Stimulated activated CD4-positive, alpha-beta T cell treated with anti-CD3 and anti-CD28 coated beads, Interleukin-12 subunit alpha, Interleukin-12 subunit beta, amount 100 ng/mL, for 24 hours (primary cell): ENCODE measurements at places on chromosomes 16 and 17.

GRCh38 chr16:86998196-86999001 is 318.8 kb downstream of the C16orf95 start:
- DNase-seq: no peak

DNA sequence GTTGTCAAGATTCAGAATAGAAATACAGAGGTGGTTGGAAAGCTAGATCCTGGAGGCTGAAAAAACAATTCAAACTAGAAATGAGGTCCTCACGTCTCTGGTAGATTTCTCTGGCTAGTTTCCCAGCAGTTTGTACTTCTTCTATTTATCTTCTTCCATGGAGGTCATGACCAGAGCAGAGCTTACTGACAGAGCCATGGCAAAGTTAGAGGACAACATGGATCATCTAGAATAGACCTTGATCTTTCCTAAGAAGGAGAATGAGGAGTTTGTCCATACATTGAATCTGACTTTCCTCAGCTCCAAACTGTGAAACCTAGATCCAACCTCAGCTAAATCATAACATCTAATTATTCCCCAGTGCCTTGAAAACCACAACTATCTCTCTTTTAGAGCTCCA is 900.8 kb upstream of the GOT2 start:
- DNase-seq: no peak

DNA sequence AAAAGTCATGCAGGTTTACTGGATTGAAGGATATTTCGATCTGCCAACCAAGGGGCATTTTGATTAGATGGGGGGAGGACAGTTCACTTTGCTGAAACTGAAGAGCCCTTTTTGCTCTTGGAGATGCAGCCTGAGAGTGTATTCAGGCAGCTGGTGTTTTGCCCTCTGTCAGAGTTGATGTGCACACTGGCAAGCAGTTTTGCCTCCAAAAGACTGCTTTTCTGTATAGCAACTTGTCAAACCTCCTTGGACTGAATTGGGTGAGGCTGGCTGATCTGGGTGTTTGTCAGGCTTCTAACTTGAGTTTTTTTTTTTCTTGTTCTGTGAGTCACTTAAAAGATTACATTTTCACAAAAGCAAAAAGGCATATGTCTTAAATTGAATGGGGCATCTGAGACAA is 22.6 kb upstream of the ANKFN1 start:
- no peak for DNase-seq

DNA sequence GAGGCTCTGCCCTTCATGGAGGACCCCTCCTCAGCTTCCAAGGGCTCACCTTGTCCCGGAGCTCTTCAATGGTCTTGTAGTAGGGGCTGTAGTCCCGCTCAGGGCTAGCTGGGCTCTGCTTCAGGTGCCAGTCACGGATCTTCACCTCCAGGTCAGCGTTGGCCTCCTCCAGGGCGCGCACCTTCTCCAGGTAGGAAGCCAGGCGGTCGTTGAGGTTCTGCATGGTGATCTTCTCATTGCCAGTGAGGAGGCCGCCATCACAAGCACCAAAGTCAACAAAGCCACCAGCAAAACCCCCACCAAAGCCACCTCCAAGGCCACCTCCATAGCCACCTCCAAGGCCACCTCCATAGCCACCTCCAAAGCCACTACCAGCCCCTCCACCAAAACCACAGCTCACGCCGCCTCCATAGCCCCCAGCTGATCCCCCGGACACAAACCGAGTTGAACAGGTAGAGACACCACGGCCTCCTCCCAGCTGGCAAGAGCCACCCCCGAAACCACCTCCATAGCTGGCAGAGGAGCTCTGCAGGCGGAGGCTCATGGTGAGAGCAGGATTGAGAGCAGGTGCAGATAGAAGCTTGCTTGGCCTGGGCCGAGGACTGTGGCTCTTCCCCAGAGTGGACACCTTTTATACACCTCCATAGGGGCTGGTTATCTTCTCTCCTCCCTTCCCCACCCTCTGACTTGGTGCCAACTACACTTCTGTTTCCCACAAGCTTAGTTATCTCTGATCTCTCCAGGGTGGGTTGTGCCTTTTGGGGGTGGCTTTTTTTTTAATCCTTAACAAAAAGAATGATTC is at the start of gene KRT13:
KRT13 (minus strand) TSS at position 606 of the 802 bp plus-strand sequence; CDS start at position 544, 62 bp downstream.
- no peak for DNase-seq

DNA sequence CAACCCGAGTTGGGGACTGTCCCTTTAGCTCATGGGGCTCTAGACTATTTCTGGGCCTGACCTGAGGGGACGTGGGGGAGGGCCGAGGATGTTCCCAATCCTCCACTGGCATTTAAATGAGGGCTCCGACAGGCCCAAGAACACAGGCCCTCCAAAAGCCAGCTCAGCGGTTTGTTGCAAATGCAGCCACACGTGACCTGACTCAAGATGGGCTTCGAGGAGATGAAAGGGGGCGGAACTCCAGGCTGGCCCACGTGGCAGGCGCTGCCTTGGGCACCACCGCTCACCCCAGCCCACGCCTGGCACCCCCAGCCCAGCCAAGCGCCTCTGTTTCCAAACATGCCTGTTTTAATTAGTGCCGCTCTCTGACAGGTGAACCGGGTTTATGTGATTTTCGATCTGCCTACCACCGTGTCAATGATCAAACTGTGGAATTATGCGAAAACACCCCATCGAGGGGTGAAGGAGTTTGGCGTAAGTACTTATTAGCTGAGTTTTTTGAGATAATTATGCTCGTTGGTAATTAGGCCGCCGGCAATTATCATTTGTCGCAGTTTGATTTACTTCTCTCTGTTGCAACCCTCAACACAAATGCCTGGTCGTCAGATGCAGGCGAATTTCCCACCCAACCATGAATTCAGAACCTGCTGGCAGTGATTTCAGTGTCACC is 226.7 kb downstream of the KATNIP start:
- DNase-seq: no peak

GRCh38 chr16:4052801-4053293 is 63.4 kb downstream of the ADCY9 start:
- DNase-seq: no peak
